Activated CD8-positive, alpha-beta T cell treated with anti-CD3 and anti-CD28 coated beads, Interleukin-2, amount 10 ng/mL, durations not matched to agents 7 days and 5 days (primary cell): ENCODE measurements at places on chromosomes 13 and 19.

DNA sequence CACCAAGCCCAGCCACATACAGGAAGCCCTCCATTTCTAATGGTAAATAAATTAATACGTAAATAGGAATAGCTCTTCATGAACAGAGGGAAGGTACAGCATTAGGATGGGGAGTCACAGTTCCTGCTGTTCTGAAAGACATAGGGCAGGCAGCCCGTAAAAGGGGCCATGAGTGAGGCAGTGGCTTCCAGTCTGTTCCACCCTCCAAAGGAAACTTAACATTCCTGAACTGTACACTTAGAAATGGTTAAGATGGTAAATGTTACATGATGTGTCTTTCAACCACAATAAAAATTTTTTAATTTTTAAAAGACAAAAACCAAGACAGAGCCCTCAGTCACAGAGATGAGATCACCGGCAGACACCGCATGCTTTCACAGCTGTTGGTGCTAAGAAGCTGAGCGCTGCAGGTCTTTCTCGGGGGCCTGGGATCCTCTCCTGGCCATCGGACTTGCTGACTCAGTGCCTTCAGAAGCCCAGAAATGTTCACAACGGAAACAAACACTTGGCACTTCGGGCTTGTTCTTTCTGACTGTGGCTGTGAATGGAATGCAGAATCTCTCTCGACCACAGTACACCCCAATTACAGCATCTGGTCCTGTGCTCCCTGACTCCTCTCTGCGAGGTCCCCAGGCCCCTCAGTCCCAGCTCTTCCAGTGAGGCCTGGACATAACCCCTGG lies 36.4 kb downstream of the EPS15L1 start:
- DNase-seq, result no peak

DNA sequence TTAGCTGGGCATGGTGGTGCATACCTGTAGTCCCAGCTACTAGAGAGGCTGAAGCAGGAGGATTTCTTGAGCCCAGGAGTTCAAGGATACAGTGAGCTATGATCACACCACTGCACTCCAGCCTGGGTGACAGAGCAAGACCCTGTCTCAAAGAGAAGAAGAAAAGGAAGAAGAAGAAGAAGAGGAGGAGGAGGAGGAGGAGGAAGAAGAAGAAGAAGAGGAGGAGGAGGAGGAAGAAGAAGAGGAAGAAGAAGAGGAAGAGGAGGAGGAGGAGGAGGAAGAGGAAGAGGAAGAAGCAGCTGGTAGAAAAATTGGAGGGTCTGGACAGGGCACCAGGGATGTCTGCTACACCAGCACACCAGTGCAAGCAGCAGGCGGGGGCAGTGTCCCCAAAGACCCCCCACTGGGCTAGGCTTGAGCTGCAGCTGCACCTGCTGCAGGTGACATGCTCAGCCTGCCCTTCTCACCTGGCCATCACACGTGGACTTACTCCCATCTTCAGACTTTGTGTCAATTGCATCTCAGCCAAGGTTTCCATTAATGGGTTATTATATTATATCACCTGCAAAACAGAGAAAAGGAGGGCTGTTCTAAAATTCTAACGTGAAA lies 180.9 kb upstream of the ZNF507 start:
- DNase-seq, result no peak

DNA sequence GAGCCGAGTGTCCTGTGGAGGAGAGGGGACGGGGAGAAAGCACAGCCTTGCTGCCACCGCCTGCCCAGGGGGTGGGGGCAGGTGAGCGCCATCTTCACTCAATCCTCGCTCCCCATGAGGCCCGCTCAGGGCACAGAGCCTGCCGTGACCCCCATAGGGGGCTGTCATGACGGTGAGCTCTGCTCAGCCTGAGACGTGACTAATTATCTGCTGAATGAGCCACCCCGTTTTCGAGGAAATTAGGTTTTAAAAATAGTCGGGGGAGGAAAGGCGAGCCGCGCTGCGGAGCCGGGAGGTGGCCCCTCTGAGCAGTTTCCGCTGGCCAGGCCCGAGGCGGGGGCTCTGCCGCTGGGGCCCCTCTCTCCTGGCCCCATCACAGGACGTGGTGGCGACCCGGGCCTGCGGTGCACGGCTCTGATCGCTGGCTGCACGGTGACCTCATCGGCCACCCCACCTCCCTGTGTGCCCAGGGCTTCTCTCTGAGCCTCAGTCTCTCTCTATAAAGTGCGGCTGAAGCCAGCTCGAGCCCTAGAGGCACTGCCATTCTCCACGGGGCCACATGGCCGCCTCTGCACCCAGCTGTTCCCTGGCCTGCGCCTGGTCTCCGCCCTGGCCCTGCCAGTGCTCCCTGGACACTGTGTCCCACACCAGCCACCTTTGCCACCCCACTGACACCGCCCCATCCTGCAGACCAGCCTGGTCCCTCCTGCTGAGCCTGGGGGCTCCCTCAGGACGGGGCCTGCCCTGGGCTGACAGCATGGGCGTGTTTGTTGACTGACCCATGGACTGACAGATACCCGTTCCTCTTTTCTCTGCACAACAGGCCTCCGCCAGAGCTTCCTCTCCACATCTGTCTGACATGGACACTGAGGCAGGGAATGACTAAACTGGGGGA lies 28.3 kb downstream of the PIP5K1C start:
- peak; percentile 54 for DNase-seq

GRCh38 chr13:33547035-33547434 lies 261.5 kb upstream of the STARD13 start:
- DNase-seq, result no peak

DNA sequence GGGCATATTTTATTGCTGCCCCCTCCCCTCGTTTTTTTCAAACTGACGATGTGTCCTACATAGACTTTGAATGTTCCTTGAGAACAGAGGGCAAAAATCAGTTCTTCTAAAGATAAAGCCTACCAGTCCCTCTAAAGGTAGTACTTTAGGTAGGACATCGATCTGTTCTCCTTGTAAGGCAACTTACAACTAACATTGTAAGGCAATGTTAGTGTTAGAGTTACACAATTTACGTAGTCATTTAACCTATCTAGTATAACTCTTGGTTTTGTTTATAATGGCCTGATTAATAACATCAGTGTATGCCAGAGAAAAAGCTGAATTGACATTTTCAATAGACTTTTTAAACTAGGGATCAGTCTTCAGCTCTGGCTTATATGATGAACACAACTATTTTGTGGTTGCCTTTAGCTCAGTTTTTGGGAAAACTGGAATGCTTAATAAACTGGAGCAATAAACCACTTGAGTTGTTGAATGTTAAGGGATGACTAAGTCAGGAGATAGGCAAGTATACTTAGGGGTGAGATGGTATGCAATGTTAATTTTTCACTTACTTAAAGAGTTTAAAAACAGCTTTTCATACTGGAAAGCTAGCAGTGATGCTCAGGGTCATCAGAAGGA lies 2.2 kb downstream of the NDFIP2 start:
- no peak for DNase-seq

- DNase-seq, result no peak
Measured at GRCh38 chr19:45701676-45702075, 9.2 kb downstream of the QPCTL start.

GRCh38 chr13:79686441-79686840 lies 205.5 kb downstream of the NDFIP2 start:
- no peak for DNase-seq

DNA sequence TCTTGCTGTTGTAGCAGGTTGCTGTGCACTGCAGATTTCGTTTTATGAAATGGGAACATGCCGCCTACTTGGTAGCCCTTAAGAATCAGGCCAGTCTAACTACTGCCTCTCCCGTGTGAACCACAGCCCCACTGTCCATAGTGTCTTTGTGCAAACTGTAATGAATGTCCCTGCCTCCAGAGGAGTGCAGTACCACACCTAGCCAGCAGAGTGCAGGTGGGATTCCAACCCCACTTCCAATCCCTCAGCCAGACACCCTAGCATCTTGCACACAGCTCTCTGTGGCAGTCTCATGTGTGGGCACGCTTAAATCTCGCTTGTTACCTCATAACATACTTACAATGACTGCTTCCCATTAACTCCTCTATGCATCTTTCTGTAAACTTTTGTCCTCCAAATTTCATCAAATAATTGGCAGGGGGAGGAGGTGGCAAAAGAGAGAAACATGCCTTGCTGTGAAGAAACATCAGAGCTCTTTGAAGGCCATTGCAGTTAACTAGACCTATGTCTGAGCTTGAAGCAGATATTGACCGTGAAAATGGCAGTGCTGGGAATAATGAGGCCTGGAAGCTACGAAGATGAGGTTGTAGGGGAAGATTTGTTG lies 47.2 kb downstream of the ZAR1L start:
- DNase-seq, result peak; percentile 65

GRCh38 chr19:50912727-50913716 lies 1.8 kb upstream of the KLK4 start:
- no peak for DNase-seq

DNA sequence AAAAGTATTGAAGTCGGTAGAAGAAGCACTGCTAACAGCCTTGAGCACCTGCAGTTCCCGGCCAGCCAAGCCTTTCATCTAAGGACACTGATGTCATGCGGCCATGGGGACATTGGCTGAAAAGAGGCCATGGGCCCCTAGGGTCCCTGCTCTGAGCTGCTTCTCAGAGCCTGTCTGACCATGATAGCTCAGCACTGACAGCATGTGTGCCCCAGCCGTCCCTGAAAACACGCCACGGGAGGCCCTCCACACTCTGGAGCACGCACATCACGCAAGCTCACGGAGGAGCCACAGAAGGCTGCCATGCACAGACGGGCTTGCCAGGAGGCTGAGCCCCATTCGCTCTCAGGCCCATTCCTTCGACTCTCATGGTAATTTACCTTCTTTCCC lies 51.8 kb downstream of the MLLT1 start:
- no peak for DNase-seq

GRCh38 chr13:42420304-42420703 lies 148.4 kb downstream of the AKAP11 start:
- DNase-seq, result no peak
